Stimulated activated CD4-positive, alpha-beta T cell treated with anti-CD3 and anti-CD28 coated beads, Interleukin-4, amount 100 ng/mL, for 4 hours (primary cell): ENCODE measurements at places on chromosomes 13 and 19.
A peak's percentile ranks its signal among the peaks of the same experiment; 100 is the strongest.

DNA sequence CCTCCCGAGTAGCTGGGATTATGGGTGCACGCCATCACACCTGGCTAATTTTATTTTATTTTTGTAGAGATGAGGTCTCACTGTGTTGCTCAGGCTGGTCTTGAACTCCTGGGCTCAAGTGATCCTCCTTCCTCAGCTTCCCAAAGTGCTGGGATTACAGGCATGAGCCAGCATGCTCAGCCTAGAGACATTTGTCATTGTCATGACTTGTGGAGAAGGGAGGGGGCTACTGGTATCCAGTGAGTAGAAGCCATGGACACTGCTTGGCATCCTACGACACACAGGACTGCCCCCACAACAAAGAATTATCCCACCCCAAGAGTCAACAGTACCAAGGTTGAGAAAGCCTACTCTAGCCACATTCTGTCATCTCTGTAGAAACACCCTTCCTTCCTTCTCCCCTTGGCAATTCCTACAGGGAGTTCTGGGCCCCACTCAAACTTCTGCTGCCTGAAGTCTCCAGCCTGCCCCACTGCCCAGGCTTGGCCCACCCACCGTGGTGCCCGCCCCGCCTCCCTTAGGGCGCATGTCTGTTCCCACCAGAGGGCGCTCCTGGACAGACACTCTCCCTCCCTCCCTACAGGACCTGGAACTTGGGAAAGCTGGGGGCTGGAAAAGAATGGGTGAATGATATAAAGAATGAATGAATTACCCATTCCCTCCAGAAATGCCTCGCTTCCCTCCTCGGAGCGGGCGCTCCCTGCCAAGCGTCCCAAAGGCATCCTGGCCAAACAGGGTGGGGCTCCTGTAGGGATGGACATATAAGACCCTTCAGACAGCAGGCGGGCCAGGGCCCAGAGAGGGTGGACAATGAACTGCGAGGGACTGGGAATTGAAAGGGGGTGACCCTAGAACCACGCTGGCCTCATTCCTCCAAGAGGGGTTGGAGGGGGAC, 5.5 kb upstream of the EMP3 start:
- peak; percentile 64 for DNase-seq

- DNase-seq = peak; percentile 65
Observed at GRCh38 chr19:10292206-10292788, 2.5 kb downstream of the ICAM5 start.

GRCh38 chr13:60178327-60178726, 14.6 kb upstream of the DIAPH3 start:
- DNase-seq = no peak

- no peak for DNase-seq
Observed at GRCh38 chr13:107375701-107376340, 807.9 kb upstream of the ARGLU1 start.

GRCh38 chr13:35480346-35480745, 3.9 kb upstream of the MAB21L1 start:
- DNase-seq = no peak
